ENCODE measurements at places on chromosomes 12 and 14.

GRCh38 chr14:87005280-87005679, 987.7 kb downstream of the GALC start:
- no peak for ATAC-seq

GRCh38 chr12:45166056-45166455, 49.8 kb upstream of the ANO6 start:
- ATAC-seq, result no peak

GRCh38 chr14:41285186-41285748, 321.4 kb upstream of the LRFN5 start:
- ATAC-seq, result no peak

DNA sequence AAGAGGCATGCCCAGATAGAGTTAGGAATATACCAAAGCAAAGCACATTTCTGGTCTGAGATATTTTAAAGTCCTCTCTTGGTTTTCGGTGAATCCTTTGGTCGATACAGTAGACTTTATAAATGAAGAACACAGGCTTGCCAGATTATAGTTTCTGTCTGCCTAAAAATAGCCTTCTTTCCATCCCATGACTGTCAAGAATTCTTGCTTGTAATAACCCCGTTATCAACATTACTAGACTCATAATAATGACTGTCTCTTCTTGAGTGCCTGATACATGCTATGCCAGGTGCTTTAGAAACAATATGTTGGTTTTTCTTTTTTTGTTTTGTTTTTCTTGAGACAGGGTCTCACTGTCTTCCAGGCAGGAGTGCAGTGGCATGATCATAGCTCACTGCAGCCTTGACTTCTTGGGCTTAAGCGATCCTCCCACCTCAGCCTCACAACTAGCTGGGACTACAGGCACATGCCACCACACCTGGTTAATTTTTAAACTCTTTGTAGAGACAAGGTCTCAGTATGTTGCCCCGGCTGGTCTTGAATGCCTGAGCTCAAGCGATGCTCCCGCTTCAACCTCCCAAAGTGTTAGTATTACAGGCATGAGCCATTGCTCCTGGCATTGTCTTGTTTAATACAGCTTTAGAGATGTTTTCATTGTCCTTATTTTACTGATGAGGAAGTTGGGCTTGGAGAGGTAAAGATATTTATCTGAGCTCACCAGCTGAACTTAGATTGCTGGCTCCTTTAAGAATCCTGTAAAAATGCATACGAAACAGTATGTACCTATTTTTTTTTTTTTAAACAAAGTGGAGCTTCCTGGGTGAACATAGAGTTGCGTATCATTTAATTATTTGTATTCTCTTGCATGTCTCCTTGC, 30.4 kb downstream of the CHST11 start:
- no peak for ATAC-seq

- peak; percentile 92 for ATAC-seq
Observed at GRCh38 chr12:112418608-112419296, at the start of gene PTPN11. Gene PTPN11, plus strand, starts transcription at chr12:112418947. Its CDS starts 165 bp downstream, at chr12:112419112.

DNA sequence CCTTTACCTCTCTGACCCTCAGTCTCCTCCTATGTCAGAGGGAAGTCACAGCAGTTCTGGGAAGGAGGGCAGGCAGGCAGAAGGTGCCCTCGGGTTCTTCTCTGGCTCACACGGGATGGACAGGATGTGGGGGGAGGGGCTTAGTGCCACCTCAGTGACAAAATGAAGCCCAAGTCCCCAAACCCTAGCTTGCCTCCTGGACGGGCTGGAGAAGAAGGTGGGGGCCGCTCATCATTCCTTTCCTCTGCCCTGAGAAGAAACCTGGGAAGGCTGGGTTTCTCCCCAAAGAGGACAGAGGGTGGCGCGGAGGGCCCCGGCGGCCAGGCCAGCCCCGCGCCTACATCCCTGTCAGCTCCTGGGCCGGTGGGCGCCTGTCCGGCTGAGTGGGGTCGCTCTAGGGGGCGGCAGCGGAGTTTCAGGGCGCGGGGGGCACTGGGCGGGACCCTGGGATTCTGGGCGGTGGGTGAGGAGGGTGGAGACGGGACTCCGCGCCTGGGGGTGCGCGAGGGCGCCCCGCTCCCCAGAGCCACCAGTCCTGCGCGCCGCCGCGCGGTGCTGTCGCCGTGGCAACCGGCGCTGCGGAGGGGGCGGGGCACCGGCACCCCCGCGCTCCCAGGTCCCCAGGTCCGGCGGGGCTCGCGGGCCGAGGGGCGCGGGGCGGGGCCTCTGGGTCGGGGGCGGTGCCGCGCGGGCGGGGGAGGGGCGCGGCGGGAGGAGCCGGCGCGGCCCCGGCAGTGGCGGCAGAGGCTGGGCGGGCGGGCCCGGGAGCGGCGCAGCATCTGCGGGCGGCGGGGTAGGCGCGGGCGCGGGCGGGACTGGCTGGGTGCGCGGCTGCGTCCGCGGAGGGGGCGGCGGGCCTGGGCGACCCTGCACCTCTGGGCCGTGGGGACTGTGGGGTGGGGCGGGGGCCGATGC, at the start of gene TMEM121:
Gene TMEM121 (plus strand): TSS at position 723 of the 915 bp plus-strand sequence. CDS start 2,252 bp downstream, outside the sequence.
- ATAC-seq, result peak; percentile 30

DNA sequence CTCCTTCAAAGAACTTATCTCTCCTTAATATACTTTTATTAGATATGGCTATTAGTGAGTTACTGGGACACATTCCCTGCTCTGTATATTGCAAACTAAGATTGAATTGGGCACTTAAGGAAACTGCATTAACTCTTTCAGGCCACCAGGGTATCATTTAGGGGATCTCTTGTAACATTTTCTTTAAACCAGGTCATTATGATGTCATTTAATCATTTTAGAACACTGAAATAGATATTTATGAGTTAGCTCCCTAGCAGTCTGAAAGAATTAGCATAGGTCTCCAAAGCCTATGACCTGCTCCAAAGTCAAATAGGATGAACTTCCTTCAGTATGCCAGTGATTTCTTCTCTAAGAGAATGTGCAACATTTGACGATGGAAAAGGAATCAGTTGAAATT, 506.9 kb downstream of the FOXG1 start:
- ATAC-seq, result no peak

- ATAC-seq, result no peak
Observed at GRCh38 chr12:112705037-112705632, 86.4 kb upstream of the RPH3A start.

- ATAC-seq, result no peak
Observed at GRCh38 chr14:54483846-54484245, 4.9 kb downstream of the GMFB start.

- ATAC-seq, result peak; percentile 8
Observed at GRCh38 chr12:89709995-89710872, 1.6 kb upstream of the ATP2B1 start.

GRCh38 chr14:64704143-64704742, at the start of gene PLEKHG3:
Gene PLEKHG3, plus strand, starts transcription at chr14:64704424. Its CDS starts 23,208 bp downstream, at chr14:64727632.
- peak; percentile 85 for ATAC-seq

GRCh38 chr12:968545-968944, 19.1 kb upstream of the RAD52 start:
- no peak for ATAC-seq

GRCh38 chr14:93735206-93735605, 53.1 kb downstream of the PRIMA1 start:
- no peak for ATAC-seq

DNA sequence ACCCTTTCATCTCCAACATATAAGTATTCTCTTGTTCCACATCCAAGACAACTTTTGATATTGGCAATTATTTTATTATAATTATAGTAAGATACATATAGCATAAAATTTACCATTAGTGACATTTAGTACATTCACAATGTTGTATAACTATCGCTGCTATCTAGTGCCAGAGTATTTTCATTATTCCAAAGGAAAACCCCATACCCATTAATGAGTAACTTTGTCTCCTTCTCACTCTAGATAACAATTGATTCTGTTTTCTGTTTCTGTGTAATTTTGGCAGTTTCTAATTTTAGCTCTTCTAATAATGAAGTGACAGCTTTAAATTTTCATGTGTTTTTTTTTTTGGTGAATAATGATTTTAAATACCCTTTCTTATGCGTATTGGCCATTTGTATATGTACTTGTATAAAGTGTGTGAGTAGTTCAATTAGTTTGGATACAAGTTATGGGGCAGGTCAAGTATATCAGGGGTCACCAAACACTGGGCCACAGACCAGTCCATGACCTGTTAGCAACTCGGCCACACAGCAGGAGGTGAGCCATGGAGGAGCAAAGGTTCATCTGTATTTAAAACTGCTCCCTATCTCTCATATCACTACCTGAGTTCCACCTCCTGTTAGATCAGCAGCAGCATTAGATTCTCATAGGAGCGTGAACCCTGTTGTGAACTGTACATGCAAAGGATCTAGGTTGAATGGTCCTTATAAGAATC, 97.2 kb upstream of the SYT1 start:
- ATAC-seq, result no peak

DNA sequence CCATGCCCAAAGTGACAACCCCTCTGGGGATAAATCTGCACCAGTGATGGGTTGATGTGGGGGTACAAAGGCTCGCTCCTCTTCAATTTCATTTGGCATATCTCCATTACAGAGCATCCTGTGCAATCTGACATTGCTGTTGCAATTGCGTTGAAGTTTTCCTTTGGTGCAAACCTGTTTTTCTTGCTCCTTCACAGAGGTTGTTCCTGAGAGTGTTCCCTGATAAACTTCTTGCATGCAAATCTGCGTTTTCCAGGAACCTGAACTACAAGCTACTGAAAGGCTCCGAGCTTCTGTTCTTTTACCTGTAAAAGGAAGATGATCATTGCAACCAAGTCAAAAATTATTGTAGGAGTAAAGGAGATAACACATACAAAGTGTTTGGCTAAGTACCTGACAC, 26.1 kb downstream of the SERPINA11 start:
- ATAC-seq, result no peak

DNA sequence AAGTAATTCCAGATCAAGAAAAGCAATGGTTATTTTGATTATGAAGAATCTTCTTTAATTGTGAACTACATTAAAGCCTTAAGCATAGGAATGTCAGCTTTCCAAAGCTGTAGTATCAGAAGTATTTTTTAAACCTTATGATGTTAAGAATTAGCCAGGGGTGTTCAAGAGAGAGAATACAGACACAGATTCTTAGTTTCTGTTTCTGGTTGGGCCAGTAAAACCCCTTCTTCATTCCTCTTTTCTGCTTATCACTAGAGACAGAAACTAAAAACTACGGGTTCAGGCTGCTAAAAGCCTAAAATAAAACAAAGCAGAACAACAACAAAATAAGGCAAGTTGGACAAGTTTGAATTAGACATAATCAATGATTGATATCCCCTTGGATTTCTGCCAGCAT, 38.2 kb downstream of the IFT43 start:
- no peak for ATAC-seq

DNA sequence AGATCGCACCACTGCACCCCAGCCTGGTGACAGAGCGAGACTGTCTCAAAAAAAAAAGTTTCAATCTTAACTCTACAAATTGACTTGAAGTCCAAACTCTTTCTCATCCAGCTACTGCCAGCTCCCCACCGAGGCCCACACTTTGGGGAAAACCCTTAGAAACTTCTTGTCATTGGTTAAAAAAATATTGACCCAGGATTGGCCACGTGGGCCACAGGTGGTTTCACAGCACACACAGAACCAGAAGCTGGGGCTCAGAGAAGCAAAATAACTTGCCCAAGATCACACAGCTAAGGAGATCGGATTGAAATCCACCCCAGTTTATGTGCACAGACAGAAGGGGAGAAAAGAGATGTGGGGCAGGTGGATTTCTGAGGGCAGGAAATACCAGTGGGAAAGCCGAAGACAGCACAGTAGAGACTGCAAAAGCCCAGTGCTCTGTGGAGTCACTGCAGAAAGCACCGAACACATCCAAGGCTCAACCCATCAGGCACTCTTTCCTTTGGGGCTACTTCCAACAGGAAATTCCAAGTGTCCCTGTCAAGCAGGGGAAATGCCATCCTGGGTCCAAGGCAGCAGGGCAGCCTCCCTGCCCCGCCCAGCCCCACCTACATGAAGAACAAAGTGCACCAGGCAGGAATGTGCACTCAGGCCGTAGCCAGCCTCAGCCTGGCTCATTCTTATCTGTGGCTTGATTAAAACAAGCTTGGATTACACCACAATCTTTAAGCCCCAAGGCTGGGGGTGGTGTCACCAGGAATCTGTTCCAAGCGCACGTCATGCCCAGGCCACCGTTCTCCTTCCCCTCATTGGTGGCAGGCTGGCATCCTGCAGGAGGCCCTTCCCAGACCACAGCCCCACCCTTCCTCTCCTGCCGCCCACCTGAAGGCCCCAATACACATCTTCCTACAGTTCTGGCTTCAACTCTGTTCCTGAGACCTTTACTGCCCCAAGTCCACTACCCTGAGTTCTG, 72.5 kb downstream of the ITPK1 start:
- ATAC-seq, result peak; percentile 33

DNA sequence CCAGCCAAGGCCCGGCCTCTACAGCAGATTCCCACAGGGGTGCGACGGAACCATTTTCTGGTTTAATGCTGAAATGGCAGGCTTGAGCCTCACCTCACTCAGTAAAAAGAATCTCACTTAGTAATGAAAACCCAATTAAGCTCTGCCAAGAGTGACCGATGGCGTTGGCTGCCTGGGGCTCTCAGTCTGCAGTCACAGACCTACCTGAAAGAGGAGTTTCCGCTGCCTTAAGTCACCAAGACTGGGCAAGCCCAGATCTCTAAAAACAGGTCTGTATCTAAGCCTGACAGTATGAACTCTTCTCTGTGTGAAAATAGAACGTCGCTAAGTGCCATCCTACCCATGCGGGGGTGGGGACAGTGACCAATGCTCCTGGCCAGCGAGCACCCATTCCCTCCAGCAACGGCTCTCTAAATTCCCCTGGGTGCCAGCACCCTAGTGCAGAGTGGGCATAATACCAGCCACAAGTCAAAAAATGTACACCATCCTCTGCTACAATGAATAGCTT, 107.3 kb downstream of the FOXN3 start:
- ATAC-seq, result no peak

DNA sequence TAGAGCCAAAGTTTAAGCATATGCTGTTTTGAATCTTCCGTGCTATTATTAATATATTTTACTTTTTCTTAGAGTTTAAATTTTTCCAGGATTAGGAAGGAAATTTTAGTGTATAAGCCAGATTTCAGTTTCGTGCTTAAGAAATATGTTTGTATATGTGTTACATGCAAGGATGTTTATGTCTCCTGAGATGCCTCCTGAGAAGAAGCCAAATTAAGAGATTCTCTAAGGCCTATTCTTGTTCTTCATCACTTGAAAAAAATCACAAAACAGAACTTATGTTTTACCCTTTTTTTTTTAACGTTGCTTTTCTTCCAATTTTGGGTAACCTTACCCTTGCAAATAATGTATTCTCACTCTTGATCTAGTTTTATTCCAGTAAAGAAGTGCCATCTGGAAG, 412.7 kb downstream of the TMTC2 start:
- ATAC-seq, result no peak

DNA sequence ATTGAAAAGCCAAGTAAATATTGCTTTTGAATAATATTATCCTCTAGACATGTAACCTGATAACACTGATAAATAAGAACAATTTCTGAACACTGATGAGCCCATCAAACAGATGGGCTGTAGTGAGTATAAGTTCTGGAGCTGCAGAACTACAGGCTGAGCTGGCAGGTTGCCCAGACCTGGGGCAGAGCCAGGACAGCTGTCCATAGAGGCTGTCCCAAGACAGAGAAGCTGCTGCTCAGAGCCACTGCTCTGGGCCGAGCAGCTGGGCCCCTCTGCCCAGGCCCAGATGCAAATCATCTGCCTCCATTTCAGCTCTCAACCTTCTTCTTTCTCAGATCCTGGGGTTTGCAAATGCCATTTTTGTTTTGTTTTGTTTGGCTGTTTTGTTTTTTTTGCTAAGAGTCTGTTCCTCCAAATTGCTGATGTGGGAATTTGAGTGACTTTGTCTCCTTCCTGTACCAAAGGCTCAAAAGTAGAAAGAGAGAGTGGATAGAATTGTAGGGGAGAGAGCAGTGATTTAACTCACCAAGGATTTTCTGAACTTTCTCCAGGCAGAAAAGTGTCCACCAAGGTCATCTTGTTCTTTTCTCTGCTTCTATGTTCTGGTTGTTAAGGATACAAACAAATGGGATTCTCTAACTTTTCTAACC, 4.0 kb upstream of the TESPA1 start:
- peak; percentile 75 for ATAC-seq

GRCh38 chr12:80313209-80313608, 130.8 kb upstream of the PTPRQ start:
- ATAC-seq, result no peak
